ENCODE measurements at places on chromosomes 12 and 14.

- no peak for DNase-seq
Observed at GRCh38 chr12:79183926-79184325, 319.4 kb downstream of the SYT1 start.

DNA sequence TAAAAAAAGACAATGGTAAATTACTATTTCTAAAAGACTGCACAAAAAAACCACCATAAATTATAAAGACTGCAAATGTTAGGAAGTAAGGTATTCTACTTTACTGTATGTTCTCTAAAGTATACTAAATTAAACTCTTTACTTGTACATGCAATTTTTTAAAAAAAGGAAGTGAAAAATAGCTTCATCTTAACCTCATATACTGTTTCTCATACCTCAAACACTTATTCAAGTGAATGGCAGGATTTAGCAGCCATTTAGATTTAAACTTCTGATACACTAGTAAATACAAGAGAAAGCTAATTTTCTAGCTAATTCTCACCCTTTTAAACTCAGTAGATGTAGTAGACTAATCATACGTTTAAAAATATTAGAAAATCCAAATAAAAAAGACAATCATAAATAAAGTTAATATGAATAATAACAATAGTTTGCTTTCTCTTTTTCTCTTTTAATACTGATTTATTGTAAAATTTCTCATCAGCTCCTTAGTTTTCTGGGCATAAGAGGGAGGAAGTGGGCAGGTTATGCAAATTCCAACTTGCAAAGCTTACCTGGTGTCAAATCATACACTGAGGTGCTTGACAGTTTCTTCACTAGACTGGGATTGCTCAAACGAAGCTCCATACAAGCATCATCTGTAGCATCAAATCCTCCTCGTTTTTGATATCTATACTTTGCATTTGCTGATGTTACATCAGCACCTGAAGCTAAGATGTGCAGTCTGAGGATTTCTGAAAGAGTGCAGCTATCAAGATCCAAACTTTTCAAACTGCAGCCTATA is 71.0 kb upstream of the CFL2 start:
- DNase-seq, result no peak

GRCh38 chr14:24692382-24693352 is 58.7 kb upstream of the GZMB start:
- DNase-seq, result no peak

- DNase-seq, result no peak
Observed at GRCh38 chr14:98501836-98502235, 770.2 kb downstream of the BCL11B start.

DNA sequence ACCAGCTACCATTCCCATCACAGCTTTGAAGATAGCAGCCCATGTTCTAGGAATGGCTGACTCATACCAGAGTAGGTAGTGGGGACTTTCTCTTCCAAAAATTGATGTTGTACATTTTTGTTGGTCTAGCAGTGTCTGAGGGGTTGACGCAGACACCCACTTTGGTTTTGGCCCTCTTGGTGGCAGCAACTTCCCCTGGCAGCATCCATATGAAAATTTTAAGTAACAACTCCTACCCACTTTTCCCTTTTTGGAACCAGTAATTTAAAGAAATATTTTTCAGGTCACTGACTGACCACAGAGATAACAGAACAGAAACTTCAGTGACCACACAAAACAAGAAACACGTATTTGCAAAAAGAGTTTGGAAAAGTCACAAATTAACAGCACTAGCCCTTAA is 162.0 kb upstream of the TMCC3 start:
- no peak for DNase-seq

DNA sequence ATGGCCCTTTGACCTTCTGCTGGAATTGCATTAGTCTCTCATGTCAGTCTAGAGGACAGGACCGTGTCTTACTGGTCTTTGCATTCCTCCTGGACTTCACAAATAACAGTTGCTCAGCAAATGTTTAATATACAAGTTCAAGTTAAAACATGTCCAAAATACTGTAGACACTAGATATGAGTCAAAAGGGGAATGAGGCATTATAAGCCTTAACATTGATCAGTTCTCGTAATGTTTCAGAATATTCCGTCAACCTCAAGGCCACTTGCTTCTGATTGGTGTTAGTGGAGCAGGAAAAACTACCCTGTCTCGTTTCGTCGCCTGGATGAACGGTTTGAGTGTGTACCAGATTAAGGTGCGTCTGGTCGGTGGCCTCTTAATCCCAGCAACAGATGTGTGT is 59.9 kb downstream of the HSP90AA1 start:
- DNase-seq, result no peak

DNA sequence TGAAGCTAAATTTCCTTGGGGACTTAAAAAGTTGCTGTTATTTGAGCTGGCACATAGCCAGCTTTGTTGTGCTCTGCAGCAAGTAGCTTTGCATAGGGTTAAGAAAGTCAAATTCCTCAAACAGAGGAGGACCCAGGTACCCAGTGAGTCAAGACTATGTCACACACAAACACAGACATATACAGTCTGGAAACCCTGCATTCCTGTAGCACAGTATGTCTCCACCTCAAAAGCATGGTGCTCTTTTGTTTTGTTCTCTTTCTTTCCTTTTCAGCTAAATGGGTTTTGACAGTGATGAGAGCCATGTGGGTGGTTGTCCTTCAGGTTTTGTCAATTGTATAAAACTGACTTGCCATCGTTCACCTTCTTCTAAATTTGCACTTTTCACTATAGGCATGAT is 179.6 kb upstream of the DIO2 start:
- DNase-seq, result no peak

DNA sequence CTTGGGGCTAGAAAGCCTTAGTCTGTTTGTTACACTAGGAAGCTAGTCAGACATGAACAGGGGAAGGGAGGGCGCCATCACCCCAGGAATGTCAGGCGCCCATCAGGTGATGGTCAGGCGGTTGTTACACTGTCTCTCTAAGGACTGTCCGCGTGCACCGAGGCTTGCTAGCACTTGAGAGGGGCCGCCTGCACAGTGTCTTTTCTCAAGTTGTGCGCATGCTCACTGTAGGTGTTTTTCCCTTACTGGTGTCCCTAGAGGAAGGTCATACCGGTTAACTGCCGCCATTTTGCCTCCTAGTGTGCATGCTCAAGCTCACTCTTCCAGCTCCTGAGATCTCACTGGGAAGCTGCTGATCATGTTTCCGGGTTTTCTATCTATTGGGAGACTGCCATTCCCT is 855.0 kb upstream of the TMEM132C start:
- DNase-seq, result no peak

GRCh38 chr14:55914771-55915170 is 203.4 kb upstream of the PELI2 start:
- DNase-seq, result no peak

DNA sequence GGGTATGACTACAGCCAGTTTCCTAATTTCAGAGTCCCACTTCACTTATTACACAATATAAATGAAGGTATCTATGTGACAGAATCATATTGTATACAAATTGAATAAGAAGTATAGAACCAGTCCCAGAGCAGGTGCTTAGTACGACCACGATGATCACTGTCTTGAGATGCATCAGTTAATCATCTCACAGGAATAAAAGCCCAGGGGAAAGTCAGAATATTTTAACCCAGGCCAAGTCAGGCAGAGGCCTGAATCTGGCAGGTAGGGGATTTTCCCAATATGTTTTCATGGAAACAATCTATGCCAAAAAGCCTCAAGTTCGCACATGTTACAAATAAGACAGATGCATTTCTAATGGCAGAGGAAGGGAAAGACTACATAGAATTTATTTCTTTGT is 758.4 kb downstream of the BCL11B start:
- no peak for DNase-seq

DNA sequence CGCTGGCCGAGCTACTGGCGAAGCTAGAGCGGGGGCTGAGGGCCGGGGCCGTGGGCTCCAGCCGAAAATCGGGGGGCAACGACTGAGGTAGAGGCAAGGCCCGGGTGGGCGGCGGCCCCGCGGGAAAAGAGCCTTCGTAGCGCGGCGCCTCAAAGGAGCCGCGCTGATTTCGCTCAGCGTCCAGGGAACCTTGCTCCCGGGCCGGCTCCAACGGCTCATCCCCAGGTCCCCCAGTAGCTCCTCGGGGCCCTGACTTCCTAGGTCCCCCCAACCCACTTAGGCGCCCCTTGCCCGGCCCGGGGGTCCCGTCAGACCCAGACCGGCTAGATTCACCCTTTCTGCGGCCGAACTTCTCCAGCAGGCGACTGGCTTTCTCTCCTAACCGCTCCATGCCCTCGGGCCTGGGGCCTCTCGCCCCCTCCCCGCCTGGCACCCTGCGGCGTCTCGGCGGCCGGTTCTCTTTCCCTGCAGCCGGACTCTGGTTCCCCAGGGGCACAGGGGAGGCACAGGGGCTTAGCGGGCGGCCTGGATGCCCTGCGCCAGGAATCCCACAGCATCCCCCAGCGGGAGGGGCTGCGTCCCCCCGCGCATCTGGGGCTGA is 375 bp downstream of the AJUBA start:
- no peak for DNase-seq

- DNase-seq, result no peak
Observed at GRCh38 chr12:48862760-48863159, 2.9 kb downstream of the RND1 start.

DNA sequence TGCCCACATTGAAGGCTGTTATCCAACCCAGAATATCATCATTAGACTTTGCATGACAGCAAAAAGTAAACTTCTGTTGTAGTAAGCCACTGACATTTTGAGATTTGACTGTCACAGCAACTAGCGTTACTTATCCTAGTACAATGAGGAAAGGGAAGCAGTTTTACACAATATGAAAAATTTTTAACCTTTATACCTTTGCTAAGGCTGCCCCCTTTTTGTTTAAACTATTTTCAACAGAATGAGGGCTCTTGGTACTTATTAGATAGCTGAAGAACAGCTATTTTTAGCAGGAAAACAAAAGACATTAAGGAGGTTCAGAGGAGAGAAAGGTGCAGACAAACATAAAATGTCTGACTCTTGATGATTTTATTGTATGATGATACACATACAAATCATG is 23.4 kb upstream of the TMX1 start:
- DNase-seq, result no peak

GRCh38 chr14:103127861-103128598 is 4.8 kb downstream of the TNFAIP2 start:
- DNase-seq, result no peak

- no peak for DNase-seq
Observed at GRCh38 chr14:59214702-59215302, 26.3 kb downstream of the DAAM1 start.

GRCh38 chr12:123105211-123105826 is 45.6 kb downstream of the PITPNM2 start:
- no peak for DNase-seq

GRCh38 chr12:105819549-105819948 is 319.2 kb downstream of the NUAK1 start:
- DNase-seq, result no peak

GRCh38 chr14:48723841-48724495 is 862.2 kb downstream of the RPS29 start:
- DNase-seq, result no peak

GRCh38 chr14:51479584-51480325 is 172.0 kb upstream of the FRMD6 start:
- DNase-seq, result no peak

DNA sequence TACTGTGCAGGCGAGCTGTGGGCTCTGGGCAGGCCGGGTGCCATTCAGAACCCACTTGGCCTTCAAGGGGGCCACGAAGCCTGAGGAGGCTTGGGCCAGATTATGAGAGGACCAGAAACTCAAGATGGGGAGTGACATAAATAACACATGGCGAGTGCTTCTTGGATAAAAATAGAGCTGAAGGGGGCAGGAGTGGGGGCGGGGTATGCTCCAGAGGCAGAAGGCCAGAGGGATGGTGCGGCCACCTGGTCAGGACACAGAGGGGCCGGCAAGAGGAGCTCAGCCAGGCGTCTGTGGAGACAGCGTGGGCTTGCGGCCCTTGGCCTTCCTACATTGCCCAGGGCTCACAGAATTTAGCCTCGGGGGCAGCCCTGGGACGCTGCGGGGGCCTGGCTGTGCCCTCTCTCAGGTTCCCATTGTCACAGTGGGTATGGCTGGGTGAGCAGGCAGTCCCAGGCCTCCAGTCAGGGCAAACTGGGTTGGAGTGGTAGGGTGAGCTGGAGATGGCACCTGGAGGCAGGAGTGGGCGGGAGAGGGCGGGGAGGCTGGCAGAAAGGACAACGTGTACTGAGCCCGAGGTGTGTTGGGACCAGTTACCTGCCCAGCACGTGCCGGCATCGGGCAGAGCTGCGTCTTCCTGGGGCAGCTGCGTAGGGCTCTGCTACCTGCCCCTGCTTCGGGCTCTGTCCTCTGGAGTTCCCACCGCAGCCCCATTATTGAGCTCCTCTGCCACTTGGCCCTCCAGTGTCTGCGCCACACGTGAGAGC is 7.4 kb upstream of the SLC25A29 start:
- no peak for DNase-seq

GRCh38 chr12:80056232-80056631 is 43.1 kb upstream of the OTOGL start:
- DNase-seq, result no peak

DNA sequence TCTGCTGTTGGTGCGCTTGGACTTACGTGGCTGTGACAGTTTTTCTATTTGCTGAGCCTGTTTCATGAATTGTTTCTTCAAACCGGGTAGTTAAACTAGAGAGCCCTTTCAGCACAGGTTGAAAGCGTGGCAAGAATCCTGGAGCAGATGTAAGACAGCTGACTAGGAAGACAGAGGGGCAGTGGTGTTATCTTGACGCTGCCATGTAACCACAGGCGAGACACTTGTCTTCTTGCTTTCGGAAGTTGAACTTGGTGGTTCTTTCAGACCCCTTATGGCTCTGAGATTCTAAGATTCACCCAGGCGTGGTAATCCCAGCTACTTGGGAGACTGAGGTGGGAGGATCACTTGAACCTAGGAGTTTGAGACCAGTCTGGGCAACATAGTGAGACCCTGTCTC is 4.3 kb downstream of the EMP1 start:
- DNase-seq, result no peak

- DNase-seq, result no peak
Observed at GRCh38 chr14:58947156-58947555, 241.3 kb upstream of the DAAM1 start.

GRCh38 chr14:77123381-77124325 is 17.9 kb downstream of the ZDHHC22 start:
- DNase-seq, result no peak

- no peak for DNase-seq
Observed at GRCh38 chr12:124764870-124765580, 98.6 kb downstream of the SCARB1 start.

GRCh38 chr12:6539314-6539682 is 5.0 kb downstream of the GAPDH start:
- no peak for DNase-seq

DNA sequence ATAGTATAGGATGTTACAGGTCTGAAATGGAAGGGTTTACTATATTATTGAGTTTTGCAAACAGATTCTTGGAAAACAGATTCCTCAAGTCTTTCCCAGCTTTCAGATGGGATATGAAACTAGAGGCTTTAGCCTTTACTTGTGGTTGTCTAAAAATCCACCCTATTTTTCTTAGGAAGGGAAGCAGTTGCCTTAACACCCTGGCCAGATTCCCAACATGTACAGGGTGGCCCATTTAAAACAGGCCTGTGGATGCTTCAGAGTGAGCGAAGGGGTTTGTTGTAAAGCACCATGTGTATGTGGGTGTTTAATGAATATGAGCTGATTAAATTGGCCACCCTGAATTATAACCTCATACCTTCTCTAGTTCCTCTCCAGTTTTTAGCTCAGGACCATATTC is 415.9 kb downstream of the ZFP36L1 start:
- DNase-seq, result no peak
